ENCODE measurements at places on chromosomes 16 and 17. TPM values are rescaled to one million over a fixed set of nuclear protein-coding genes. Genes with fewer than 3 reads are reported as not detected.

The HOXB2 gene
- total RNA-seq, result 1.3 TPM

DNA sequence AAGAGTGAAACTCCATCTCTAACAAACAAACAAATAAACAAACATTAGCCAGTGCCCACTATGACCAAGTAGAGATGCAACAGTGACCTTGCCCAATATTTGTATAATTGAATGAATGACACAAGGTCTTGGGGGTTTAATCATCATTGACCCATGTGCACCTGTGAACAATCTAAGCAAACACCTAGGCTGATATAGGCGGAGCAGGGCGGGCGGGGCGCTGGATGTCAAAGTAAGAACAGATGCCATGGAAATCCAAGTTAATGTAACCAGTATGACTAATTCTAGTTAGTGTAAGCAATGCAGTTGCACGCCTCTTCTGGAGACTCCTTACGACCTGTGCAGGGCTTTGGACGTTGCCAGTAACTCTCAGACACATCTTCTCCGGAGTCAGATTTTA is 17.6 kb downstream of the RCVRN start:
- H3K36me3 ChIP-seq, result peaks cover 11% of the 10 kb centered on the region
- no peak overlapping the region for H3K4me3 ChIP-seq
- H3K27me3 ChIP-seq, result peaks cover 4% of the 10 kb centered on the region

The PNMT gene
- 2.4 TPM for total RNA-seq

DNA sequence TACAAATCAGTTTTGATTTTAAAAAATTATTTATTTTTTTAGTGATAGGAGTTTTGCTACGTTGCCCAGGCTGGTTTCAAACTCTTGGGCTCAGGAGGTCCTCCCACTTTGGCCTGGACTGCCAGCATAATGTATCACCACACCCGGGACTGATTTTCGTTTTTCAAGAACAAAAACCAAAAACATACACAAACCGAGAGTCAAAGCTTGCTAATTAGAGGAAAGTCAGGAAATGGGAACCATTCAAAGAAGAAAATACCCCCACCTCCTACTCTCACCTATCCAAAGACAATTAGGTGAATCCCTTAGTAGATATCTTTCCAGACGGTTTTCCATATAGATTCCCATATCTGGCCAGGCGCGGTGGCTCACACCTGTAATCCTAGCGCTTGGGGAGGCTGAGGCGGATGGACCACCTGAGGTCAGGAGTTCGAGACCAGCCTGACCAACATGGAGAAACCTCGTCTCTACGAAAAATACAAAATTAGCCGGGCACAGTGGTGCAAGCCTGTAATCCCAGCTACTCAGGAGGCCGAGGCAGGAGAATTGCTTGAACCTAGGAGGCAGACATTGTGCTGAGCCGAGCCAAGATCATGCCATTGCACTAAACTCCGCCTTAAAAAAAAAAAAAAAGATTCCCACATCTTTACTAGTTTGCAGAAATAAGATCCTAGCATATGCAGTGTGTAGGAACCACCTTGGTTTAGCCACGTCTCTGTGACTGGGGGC is 883 bp upstream of the SPN start:
- H3K4me3 ChIP-seq, result no peak overlapping the region
- H3K27ac ChIP-seq, result no peak overlapping the region
- peaks cover 42% of the 10 kb centered on the region for H3K4me1 ChIP-seq

DNA sequence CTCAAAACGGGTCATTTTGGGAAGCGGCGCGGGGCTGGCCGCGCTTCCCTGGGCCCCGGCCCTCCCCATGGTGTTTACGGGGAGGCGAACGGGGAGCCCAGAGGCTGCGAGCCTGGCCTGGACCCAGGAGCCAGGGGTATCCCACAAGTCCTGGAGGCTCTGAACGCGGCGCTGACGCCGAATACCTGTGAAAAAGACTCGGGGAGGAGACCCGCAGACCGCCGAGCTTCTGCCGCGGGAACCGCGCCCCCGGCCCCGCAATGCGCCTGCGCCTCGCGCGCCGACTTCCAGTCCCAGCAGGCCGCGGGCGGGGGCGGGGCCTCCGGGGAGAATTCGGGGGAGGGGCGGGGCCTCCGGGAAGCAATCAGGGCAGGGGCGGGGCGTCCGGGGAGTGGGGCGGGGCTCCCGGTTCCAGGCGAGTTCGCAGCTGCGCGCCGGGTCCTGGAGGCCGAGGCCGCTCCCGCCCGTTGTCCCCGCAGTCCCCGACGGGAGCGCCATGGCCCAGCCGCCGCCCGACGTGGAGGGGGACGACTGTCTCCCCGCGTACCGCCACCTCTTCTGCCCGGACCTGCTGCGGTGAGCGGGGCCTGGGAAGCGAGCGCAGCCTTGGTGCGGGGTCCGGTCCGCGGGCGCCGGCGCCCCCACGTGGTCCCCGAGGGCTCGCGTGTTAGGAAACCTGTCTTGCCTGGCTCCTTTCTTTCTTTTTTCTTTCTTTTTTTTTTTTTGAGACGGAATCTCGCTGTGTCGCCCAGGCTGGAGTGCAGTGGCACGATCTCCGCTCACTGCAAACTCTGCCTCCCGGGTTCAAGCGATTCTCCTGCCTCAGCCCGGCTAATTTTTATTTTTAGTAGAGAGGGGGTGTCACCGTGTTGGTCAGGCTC is at the start of gene DECR2:
Gene DECR2 (plus strand): TSS at position 418 of the 881 bp plus-strand sequence. CDS start 79 bp downstream, at position 497.
- H3K36me3 ChIP-seq, result peaks cover 5% of the 10 kb centered on the region
- H3K27me3 ChIP-seq, result peaks cover under 1% of the 10 kb centered on the region
- peak within 1 kb of the TSS; percentile 92 for H3K27ac ChIP-seq
- peak within 1 kb of the TSS; percentile 86 for H3K4me3 ChIP-seq
- H3K4me1 ChIP-seq, result peaks cover 18% of the 10 kb centered on the region

- no peak overlapping the region for H3K27ac ChIP-seq
- H3K36me3 ChIP-seq, result no peaks in the 10 kb centered on the region
- no peaks in the 10 kb centered on the region for H3K4me1 ChIP-seq
- no peak for DNase-seq
- no peak overlapping the region for H3K4me3 ChIP-seq
Observed at GRCh38 chr16:29148867-29149272, 164.0 kb downstream of the LAT start.

DNA sequence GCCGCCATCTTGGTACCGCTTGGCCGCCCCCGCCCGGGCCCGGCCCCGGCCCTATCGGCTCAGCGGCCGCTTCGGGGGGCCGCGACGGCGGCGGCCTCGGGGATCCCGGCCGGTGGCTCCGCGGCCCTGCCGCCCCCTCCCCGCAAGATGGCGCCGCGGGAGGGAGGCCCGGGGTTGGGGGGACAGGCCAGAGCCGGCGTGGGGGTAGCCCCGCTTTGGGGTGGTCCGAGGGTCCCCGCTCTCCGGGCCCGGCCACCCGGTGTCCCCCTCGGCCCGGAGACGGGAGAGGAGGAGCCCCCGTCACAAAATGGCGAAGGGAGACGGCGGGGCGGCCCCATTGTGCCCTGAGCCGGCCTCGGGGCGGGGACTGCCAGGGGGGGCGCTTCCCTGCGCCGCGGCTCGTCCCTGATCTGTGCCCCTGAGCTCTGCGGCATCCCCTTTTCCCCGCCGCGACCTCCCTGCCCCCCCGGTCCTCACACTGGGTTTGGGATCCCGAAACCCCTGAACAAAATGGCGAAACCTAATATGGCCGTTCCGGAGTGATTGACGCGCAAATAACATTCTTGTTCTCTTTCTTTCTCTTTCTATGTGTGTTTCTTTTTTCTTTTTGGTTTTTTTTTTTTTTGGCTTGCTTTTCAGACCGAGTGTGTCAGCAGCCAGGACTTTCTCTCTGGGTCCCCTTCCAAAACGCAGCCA is 986 bp downstream of the HAPSTR1 start:
- peak; percentile 35 for DNase-seq
- no peaks in the 10 kb centered on the region for H3K27me3 ChIP-seq
- peaks cover 39% of the 10 kb centered on the region for H3K36me3 ChIP-seq

The SLC13A2 gene
- not detected for total RNA-seq

DNA sequence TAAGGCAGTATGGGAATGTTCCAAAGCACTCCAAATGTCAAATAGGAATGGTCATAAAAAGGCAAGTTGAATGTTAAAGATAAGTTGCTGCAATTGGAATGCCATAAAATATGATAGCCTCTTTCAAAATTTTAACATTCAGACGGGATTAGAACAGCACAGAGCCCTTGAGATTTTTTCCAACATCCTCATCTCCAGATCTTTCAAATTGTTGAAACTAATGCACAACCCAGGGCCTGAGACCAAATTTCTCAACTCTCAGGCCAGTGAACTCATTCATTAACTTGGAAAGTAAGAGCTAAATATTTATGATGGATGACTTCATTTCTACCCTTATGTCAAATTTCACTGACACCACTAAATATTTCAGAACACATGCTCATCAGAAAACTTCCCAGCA is 346.5 kb upstream of the XYLT1 start:
- H3K27me3 ChIP-seq, result no peaks in the 10 kb centered on the region
- H3K4me1 ChIP-seq, result peaks cover 19% of the 10 kb centered on the region
- H3K36me3 ChIP-seq, result peaks cover 26% of the 10 kb centered on the region
- H3K4me3 ChIP-seq, result no peak overlapping the region
- peak overlapping the region; percentile 57 for H3K27ac ChIP-seq

DNA sequence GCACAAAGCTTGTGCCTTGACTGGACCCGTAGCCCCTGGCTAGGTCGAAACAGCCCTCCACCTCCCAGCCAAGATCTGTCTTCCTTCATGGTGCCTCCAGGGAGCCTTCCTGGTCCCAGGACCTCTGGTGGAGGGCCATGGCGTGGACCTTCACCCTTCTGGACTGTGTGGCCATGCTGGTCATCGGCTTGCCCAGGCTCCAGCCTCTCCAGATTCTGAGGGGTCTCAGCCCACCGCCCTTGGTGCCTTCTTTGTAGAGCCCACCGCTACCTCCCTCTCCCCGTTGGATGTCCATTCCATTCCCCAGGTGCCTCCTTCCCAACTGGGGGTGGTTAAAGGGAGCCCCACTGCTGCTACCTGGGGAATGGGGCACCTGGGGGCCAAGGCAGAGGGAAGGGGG is 3.5 kb downstream of the CTRL start:
- H3K4me1 ChIP-seq, result peaks cover 14% of the 10 kb centered on the region
- no peaks in the 10 kb centered on the region for H3K27me3 ChIP-seq
- no peak overlapping the region for H3K4me3 ChIP-seq
- no peak for DNase-seq
- no peaks in the 10 kb centered on the region for H3K36me3 ChIP-seq

The ABCA9 gene
- total RNA-seq, result not detected

The CD7 gene
- total RNA-seq, result 0.74 TPM

DNA sequence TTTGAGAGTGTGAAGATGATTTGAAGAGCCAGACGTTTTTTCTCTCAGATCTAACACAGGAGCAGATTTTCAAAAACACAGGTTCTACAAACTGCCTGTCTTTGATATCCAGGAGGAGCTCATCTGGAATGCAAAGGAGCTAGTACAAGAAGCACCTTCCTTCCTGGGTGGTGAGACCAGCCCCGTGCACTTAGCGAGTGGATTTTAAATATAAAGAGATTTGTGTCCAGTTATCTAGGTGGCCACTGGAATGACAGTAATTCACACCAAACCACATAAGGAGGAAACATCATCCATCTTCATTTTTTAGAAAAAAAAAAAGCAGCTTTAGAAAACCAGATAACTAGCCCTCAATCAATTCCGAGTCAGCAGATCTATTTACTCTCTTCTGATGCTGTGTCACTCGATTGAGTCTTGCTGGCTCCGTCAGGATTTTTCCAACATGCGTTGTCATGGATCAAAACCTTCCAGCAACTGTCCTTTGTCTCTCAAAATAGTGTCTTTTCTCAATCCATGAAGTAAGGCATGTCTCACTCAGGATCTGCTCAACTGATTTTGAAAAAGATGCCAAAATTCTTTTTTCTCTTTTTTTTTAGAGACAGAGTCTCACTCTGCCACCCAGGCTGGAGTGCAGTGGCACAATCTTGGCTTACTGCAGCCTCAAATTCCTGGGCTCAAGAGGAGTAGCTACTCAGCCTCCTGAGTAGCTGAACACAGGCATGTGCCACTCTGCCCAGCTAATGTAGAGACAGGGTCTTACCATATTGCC is 451.2 kb upstream of the PSMD7 start:
- no peaks in the 10 kb centered on the region for H3K27me3 ChIP-seq
- peaks cover 14% of the 10 kb centered on the region for H3K4me1 ChIP-seq
- H3K27ac ChIP-seq, result no peak overlapping the region
- H3K36me3 ChIP-seq, result no peaks in the 10 kb centered on the region
- no peak for DNase-seq

DNA sequence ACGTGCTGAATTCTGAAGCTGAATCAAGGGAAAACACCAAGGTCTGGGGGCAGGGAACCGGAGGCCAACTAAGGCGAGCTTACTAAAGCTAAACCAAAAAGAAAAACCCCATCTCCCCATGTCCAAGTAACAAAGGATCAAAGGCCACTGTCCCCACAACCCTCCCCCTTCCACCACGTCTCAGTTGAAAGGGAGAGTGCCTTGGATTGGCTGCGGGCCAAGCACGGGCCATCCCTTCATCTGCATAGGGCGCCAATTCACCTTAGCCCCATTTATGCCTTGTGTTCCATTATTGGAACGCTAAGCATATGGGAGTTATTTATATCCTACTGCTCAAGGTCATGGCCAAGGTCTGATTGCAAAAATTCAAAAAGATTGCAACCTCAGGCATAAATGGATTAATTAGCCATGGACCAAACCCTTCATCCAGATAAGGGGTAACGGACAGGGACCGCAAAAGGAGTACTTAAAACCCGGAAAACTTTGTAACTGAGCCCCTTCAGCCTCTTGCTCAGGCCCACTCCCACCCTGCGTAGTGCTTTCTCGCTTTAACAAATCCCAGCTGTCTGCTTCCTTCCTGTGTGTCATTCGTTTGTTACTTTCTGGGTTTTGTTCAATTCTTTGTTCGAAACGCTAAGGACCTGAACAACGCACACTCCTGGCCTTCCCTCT is 740 bp upstream of the ATP6V0D1 start:
- no peaks in the 10 kb centered on the region for H3K36me3 ChIP-seq
- DNase-seq, result no peak
- H3K4me1 ChIP-seq, result peaks cover 5% of the 10 kb centered on the region
- peaks cover 43% of the 10 kb centered on the region for H3K27me3 ChIP-seq
- H3K4me3 ChIP-seq, result peak overlapping the region; percentile 98

The HEXIM1 gene
- 36.9 TPM for total RNA-seq

The P2RX1 gene
- total RNA-seq, result 0.07 TPM

The CHST5 gene
- total RNA-seq, result 0.71 TPM

GRCh38 chr17:59067756-59068155 is 38.9 kb downstream of the TRIM37 start:
- no peaks in the 10 kb centered on the region for H3K4me1 ChIP-seq
- H3K4me3 ChIP-seq, result no peak overlapping the region
- no peak overlapping the region for H3K27ac ChIP-seq
- peaks cover 34% of the 10 kb centered on the region for H3K36me3 ChIP-seq

DNA sequence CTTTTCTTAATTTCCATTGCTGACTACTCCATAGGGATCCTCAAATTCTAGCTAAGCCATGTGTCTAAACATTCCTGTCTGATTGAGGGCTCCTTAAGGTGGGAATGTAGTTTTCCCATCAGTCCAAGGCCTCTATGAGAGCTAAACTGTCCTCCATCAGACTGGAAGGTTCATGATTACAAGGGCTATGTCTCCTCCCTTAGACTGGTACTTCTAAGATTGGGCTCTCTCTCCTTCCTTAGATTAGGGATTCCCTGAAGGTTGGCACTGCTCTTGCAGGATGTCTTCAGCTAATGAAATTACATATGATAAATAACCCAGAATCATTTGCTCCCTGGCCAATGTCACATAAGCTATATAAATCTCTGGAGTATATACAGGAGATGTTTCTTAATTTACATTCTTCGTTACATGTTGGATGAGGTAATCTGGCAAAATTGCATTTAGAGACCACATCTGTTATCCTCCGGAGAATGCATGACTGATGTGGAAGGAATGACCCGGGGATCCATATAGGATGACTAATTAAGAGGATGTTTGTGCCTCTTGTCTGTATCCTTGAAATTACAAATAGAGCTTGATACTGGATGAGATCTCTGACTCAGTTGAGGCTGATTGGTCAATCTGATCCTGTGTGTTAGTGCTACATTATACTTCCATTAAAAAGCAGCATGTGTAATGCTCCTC is 14.2 kb downstream of the B4GALNT2 start:
- no peak for DNase-seq
- H3K27me3 ChIP-seq, result peaks cover 8% of the 10 kb centered on the region
- H3K36me3 ChIP-seq, result no peaks in the 10 kb centered on the region
- H3K27ac ChIP-seq, result no peak overlapping the region
- H3K4me1 ChIP-seq, result no peaks in the 10 kb centered on the region
